ENCODE measurements at places on chromosomes 6 and 20.
A peak's percentile ranks its signal among the peaks of the same experiment; 100 is the strongest.

- DNase-seq = peak; percentile 84
These were observed 10.6 kb downstream of the TAAR1 start for GRCh38 chr6:132648356-132648755.

GRCh38 chr6:108568551-108569305 lies 8.0 kb downstream of the FOXO3 start:
- DNase-seq = no peak

GRCh38 chr6:134331256-134331655 lies 13.3 kb upstream of the SGK1 start:
- DNase-seq = no peak

DNA sequence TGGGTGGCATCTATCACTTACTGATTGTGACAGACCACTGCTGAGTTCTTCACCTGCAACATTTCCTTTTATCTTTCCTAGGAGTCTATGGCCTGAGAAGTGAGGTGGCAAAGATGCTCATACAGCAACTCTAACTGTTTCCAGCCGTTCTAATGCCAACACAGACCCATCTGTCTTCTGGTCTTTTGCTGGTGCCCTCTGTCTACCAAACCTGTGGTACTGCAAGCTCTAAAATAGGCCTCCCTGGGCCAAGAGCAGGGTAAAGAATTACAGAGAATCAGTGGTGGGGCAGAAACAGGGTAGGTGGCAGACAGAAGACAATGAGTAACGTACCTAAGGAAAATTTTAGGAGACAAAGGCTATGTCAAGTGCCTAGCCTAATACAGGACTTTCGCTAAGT lies 611.0 kb upstream of the FLRT3 start:
- DNase-seq = no peak

DNA sequence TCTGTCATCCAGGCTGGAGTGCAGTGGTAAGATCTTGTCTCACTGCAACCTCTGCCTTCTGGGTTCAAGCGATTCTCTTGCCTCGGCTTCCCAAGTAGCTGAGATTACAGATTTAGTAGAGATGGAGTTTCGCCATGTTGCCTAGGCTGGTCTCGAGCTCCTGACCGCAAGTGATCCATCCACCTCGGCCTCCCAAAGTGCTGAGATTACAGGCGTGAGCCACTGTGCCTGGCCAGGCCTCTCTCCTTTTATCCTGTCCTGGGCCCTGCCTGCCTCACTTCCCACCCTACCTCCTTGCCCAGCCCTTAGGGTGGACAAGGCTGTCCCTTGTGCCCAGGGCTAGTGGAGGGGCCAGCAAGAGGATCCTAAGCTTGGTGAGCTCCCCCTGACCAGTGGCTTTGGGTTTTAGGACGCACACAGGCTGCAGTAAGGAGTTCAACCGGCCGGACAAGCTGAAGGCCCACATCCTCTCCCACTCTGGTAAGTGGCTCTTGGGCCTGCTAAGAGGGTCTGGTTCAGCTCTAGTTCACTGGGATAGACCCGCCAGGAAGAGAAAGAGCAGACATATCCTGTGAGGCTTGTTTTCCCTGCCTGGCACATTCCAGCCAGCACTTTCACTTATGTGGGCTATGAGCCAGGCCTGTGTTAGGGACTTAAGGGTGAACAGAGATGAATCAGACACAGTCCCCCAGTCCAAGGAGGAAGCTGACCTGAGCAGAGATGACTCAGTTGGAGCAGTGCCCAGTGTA lies 21.9 kb upstream of the CHMP4B start:
- DNase-seq = peak; percentile 98

DNA sequence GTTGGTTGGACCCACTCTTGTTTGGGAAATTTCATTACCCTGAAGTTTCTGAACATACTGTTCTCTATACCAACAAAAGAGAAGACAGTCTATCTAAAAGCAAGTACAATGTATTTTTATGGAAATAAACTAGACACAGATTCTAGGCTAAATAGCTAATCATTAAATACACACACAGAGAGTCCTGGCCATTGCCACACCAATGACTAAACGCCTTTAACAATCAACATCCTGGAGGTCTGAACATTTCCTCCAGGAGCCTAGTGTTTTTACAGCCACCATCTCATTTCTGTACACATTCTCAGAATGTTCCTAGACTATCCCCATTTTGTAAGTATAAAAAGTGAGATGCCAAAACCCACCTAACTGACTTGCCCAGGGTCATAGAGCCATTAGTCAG lies 141.6 kb upstream of the RREB1 start:
- no peak for DNase-seq

DNA sequence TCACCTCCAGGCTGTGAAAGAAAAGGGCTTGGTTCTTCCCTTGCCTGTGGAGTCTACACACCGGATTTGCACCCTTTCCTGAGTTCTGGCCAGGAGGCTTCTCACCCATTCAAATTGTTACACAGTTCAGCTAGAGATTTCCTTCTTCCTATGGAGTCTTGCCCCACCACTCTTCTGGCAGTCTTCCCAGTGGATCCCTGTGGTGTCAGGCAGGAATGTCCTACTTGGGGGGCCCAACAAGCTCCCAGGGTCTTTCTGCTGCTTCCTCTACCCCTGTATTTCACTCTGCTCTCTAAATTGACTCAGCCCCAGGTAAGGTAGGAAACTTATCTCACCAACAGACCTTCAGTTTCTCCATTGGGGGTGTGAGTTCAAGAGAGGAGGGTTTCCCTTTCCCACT lies 14.0 kb upstream of the CST9L start:
- no peak for DNase-seq

Data from SW480 (cell line).